Daoy (cell line): ENCODE measurements at places on chromosomes 11 and 22. TPM values are rescaled to one million over a fixed set of nuclear protein-coding genes. Genes with fewer than 3 reads are reported as not detected.

GRCh38 chr22:21029486-21030025, 2.8 kb downstream of the SLC7A4 start:
- DNase-seq = no peak

DNA sequence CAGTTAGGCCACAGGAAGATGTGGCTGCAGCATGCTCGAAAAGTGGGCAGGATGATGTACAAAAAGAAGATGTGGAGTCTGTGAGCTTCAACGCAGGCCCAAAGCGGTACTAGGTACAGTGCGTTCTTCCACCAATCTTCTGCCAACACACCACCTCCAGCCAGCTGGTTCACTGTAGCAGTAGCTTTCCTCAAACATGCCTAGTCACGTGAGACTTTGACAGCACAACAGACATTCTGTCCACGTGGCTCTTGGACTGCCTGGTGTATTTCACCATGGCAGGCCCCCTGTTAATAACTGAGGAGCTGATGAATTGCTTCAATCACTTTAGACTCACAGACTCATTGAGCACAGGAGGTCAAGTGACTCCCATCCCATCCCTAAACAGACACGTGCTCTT, 14.1 kb downstream of the SYN3 start:
- no peak for DNase-seq

- DNase-seq = peak; percentile 33
Observed at GRCh38 chr11:774873-775592, 2.3 kb downstream of the GATD1 start.

DNA sequence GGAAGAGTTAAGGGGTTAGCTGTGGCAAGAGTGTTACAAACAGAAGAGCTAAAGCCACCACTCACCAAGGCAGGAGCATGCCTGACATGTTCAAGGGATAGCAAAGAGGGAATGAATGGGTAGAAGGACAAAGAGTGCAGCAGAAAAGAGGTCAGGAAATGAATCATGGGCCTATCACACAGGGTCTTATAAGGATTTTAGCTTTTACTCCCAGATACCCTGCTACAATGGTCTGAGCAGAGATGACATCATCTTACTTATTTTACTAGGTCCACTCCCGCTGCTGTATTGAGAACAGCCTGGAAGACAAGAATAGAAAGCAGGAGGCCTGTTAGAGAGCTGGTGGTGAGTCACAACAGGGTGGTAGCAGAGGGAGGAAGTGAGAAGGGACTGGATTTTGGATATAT, 9.8 kb downstream of the TRAF6 start:
- peak; percentile 88 for DNase-seq

- no peak for DNase-seq
Observed at GRCh38 chr11:57467508-57468157, 7.3 kb downstream of the RTN4RL2 start.

DNA sequence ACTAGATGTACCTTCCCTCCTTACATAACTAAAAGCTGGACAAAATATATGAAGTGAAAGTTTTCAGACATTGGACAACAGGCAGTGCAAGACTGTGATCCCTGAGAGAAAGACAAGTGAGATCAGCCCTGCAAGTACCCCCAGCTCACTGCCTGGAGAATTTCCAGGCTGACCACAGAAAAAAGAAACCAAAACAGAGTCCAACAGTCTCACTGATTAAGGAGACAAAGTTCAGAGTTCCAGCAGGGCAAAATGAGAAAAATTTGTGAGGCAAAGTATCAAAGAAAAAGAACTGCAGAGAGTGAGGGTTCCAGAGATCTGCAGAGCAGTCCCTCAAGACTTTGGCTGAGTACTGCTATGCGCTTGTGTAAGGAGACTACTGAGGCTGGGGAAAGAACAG, 47.3 kb upstream of the TMEM45B start:
- peak; percentile 25 for DNase-seq

DNA sequence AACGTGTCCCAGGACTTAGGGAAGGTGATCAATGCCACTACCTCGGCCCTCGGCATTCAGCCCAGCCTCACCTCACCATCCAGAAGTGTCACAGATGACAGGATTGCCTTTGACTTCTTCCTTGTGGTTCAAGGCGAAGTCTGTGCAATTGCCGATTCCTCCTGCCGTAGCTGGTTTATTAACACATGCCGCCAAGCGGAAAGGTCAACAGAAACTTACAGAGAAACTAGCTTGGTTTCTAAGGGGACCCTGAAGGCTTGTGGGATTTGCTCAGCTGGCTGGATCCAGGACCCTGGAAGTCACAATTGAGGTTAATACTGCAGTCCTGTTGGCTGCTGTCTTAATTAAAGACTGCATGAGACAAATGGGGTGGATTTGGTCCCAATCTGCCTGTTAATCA, 65.6 kb downstream of the SHANK2 start:
- DNase-seq = no peak

GRCh38 chr11:2963761-2964160, 28.4 kb downstream of the NAP1L4 start:
- DNase-seq = no peak

GRCh38 chr11:26144291-26144690, 187.6 kb upstream of the ANO3 start:
- DNase-seq = no peak

DNA sequence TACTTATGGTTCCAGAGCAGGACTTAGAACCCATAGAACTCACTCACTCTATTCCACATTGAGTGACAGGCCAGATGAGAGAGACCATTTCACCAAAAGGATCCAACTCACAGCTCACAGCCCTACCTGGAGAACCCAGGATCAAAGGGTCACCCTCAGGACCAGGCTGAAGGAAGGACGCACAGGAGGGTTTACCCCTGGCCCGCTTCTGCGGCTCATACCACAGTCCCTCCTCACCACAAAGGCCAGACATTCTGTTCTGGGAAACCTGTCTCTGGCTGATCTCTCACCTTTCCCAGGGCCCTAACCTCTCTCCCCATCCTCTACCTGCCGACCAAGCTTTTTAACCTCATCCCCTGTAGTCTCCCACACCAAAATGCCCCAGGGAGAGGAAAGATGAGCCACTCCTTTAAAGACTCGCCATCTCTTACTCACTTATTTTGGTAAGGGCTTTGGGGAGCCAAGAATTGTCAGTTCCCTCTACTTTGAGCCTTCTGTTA, 4.7 kb downstream of the FOSL1 start:
- DNase-seq = peak; percentile 23

Gene EIF4G2
- total RNA-seq = 812 and 943 TPM in 2 replicates

Gene C22orf42
- not detected in 2 replicates for total RNA-seq

Gene SHISAL1
- total RNA-seq = 6.8 and 8.7 TPM in 2 replicates

Gene TLCD5
- total RNA-seq = 5.7 and 11.4 TPM in 2 replicates
